ENCODE measurements at places on chromosomes 4 and X. TPM values are rescaled to one million over a fixed set of nuclear protein-coding genes. Genes with fewer than 3 reads are reported as not detected.

- H3K27ac ChIP-seq = peak overlapping the region; percentile 95
- H3K4me3 ChIP-seq = peak overlapping the region; percentile 5
- no peaks in the 10 kb centered on the region for H3K27me3 ChIP-seq
- no peak for DNase-seq
- peaks cover 46% of the 10 kb centered on the region for H3K4me1 ChIP-seq
- H3K36me3 ChIP-seq = no peaks in the 10 kb centered on the region
These were observed 4.5 kb upstream of the WWC2 start for GRCh38 chr4:183094393-183095198.

DNA sequence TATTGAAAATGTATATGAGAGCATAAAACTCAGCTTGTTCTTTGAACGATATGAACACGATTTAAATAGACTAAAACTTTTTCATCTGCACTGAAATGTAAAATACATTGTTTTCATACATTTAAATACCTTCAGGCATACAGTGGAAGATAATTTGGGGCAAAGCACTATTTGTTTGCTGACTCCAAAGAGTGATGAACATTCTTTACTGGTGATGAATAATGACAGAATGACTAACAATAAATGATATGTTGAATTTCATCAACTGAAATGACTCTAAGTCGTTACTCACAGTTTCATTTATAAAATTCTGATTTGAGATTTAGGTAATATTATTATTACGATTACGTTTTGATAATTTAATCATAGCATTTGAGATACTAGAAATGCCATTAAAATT is 1160.1 kb downstream of the NLGN4X start:
- H3K36me3 ChIP-seq = no peaks in the 10 kb centered on the region
- H3K27ac ChIP-seq = no peak overlapping the region
- H3K4me3 ChIP-seq = no peak overlapping the region
- no peaks in the 10 kb centered on the region for H3K4me1 ChIP-seq
- DNase-seq = no peak
- no peaks in the 10 kb centered on the region for H3K27me3 ChIP-seq

GRCh38 chrX:4379071-4379470 is 665.6 kb upstream of the PRKX start:
- H3K27ac ChIP-seq = no peak overlapping the region
- no peaks in the 10 kb centered on the region for H3K27me3 ChIP-seq
- H3K4me3 ChIP-seq = no peak overlapping the region
- H3K4me1 ChIP-seq = no peaks in the 10 kb centered on the region
- H3K36me3 ChIP-seq = no peaks in the 10 kb centered on the region
- DNase-seq = no peak

GRCh38 chr4:139461022-139461628 is 7.2 kb downstream of the RAB33B start:
- DNase-seq = peak; percentile 9
- no peaks in the 10 kb centered on the region for H3K36me3 ChIP-seq
- H3K27ac ChIP-seq = no peak overlapping the region

DNA sequence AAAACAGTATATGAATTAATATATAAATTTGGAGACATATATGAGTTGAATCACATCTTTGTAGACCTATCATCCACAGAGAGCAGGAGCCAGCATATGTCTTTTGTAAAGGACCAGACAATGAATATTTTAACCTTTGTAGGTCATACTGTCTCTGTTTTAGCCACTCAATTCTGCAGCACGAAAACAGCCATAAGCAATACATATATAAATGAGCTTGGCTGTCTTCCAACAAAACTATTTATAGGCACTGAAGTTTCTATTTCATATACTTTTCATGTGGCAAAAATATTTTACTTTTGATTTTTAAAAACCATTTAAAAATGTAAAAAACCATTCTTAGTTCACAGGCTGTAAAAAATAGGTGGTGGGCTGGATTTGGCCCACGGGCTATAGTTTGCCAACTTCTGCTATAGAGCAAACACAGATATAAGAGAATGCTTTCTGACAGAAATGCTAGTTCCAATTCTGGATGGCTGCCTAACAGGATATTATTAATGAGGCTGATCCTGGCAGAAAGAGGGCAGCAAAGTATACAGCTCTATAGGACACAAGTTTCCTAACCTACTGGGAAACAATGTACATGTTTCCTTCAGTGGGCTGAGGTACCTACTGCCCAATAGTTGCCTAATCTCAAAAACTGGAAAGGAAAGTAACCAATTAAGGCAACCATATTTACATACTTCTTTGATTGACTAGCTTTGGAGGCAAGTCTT is 58.1 kb upstream of the UCP1 start:
- no peak overlapping the region for H3K4me3 ChIP-seq
- H3K27me3 ChIP-seq = no peaks in the 10 kb centered on the region
- no peak overlapping the region for H3K27ac ChIP-seq
- peaks cover 17% of the 10 kb centered on the region for H3K36me3 ChIP-seq

- peaks cover 25% of the 10 kb centered on the region for H3K27me3 ChIP-seq
- no peak overlapping the region for H3K27ac ChIP-seq
- no peaks in the 10 kb centered on the region for H3K36me3 ChIP-seq
These were observed 33.7 kb downstream of the FRMD7 start for GRCh38 chrX:132094164-132094563.

- H3K27me3 ChIP-seq = no peaks in the 10 kb centered on the region
- H3K4me1 ChIP-seq = no peaks in the 10 kb centered on the region
- no peak overlapping the region for H3K4me3 ChIP-seq
- DNase-seq = no peak
These were observed 251.7 kb upstream of the GNPDA2 start for GRCh38 chr4:44978020-44978419.

DNA sequence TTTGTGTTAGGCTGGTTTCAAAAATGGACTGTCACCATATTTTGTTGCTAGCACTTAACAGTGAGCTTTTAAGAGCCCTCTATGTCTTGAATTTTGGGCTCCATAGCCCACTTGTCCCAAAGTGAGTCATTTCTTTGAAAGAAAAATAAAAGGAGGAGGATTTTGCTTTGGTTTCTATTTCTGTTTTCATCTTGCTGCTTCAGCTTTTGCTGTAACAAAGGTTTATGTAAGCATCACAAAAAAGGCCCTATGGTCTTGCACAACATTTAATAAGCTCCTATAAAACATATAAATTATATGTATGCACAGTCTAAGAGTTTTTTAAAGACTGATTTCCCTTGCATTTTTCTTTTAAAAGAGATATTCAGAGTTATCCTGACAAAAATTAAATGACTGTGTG is 105.2 kb downstream of the PHOX2B start:
- no peak overlapping the region for H3K27ac ChIP-seq
- H3K4me3 ChIP-seq = no peak overlapping the region
- DNase-seq = no peak
- peaks cover 6% of the 10 kb centered on the region for H3K4me1 ChIP-seq
- peaks cover 47% of the 10 kb centered on the region for H3K27me3 ChIP-seq

SRPX2 gene
- 8.8 TPM for total RNA-seq

AMOT gene
- total RNA-seq = 2.1 TPM

ANXA5 gene
- 332 TPM for total RNA-seq
